CD4-positive, alpha-beta T cell treated with Interleukin-2 at 100 ng/mL for 4 hours (primary cell): ENCODE measurements at places on chromosomes 16 and 17.

GRCh38 chr16:11253009-11253994 is 2.7 kb downstream of the SOCS1 start:
- peak; percentile 66 for DNase-seq

GRCh38 chr16:87931504-87931903 is 4.8 kb downstream of the CA5A start:
- DNase-seq, result no peak

GRCh38 chr17:61451538-61452300 is 503 bp upstream of the TBX4 start:
- no peak for DNase-seq

GRCh38 chr16:67213197-67214019 is 13.5 kb upstream of the TMEM208 start:
- no peak for DNase-seq

- no peak for DNase-seq
Measured at GRCh38 chr16:49050607-49051006, 231.0 kb downstream of the CBLN1 start.

DNA sequence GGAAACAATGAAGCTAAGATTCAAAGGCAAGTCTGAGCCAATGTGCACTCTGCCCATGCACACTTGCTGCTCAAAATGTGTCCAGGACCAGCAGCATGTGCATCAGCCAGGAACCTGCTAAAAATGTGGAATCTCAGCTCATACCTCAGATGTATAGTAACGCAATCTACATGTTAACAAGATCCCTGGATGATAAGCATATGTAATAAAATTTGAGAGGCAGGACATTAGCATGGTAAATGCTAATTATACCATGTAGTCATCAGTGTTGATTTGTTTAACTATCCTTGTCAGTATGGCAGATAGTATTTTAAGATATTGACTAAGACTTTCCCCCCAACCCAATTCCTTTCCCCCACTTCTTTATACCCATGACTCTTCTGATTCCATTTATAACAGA is 379.6 kb downstream of the TOX3 start:
- DNase-seq, result no peak

DNA sequence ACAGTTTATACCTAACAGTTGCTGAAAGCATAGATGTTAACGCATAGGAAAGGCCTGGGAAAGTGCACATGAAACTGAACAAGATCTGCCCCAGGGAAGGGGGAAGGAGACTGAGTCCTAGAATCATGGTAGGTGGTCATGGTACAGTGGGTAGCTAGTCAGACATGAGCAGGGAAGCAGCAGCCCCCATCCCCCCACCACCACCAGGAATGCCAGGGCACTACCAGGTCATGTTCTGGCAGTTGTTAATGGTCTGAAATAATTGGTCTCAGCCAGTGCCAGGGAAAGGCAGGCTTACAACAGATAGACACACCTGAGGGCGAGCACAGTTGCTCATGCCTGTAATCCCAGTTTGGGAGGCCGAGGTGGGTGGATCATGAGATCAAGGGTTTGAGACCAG is 185.2 kb downstream of the CPPED1 start:
- DNase-seq, result no peak

GRCh38 chr16:89708481-89708931 is 7.0 kb upstream of the SPATA2L start:
- DNase-seq, result no peak

DNA sequence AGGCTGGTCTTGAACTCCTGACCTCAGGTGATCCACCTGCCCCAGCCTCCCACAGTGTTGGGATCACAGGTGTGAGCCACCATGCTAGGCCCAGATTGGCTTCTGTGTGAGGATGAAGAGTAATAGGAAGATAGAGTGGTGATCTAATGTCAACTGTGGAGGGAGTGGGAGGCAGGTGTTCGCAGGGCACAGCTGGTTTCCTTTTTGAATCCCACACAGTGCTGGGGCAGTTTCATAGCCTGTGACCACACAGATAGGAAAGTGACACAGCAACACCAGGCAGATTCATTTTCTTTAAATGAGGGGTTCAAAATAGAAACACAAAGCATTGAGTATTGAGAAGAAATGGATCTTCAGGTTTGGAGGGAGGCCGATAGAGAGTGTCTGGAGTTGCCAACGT is 540.3 kb downstream of the WWOX start:
- no peak for DNase-seq

- DNase-seq, result no peak
Measured at GRCh38 chr16:12503191-12503590, 300.5 kb downstream of the CPPED1 start.

DNA sequence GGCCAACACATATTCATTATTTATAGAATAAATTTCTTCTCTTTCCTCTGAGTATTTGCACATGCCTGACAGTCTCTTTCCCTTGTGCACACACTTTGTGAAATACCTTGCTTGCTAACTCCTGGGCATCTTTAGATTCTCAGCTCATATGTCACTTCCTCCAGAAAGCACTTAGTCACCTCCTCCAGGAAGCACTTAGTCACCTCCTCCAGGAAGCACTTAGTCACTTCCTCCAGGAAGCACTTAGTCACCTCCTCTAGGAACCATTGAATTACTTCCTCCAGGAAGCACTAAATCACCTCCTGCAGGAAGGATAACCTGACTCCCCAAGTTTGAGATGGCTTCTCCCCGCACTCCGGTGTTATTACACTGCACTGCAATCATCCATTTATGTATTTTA is 462.5 kb upstream of the EEF2KMT start:
- no peak for DNase-seq

DNA sequence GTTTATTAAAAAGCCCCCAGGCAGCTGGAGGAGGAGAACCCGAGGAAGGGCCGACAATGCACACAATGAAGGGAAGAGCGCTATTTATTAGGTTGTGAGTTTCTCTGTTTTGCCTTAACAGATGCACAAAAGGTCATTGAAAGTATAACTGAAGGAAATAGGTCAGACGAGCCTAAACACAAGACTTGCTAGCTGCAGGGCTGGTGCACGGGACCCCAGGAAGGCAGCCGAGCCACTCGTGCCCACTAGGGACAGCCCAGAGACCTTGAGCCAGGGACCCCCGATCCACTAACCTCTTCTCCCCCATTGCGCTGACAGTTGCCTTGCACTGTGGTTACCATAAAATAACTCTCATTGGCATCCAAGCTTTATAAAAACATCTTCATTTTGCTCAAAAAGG is 11.3 kb downstream of the LITAFD start:
- no peak for DNase-seq

GRCh38 chr16:69410219-69410990 is 14.0 kb upstream of the CYB5B start:
- DNase-seq, result no peak

GRCh38 chr16:66714654-66715307 is 18.2 kb upstream of the CMTM4 start:
- DNase-seq, result no peak

DNA sequence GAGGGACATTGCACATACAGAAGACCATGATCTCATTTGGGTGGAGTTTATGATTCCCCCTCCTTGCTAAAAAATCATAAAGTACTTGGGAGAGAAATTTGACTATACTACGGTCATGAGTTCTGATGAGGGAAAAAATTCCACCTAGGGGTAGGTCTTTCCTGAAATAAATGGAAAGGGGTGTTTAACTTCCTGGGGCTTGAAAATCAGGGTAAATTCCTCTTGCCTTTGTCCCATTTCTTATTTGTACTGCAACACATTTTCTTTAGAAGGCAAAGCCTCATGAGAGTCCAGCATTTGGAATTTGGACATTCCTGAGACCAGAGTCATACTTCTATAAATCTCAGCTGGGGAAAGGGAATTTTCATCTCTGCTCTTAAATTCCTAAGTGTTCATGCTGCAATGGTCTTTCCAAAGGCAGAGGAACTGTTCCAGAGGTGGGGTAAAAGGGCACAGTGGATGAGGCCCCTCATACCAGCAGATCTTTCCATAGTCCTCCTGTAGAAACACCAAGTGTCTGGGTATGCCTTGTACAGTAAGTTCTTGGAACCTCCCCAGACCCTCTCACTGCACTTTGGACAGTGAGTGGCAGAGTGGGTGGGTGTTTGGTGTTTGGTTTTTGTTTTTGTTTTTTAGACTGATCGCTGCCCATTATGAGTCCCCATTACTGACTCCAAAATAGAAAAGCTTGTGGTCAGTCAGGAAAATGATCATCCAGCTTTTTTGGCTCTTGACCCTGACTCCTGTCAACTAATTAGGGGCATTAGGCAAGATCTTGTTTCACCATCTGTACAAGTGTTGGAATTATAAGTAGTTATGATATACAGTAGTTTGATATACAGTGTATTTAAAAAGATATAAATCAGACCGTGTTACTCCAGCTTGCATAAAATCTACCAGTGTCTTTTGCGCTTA is 6.0 kb downstream of the LYRM1 start:
- DNase-seq, result no peak

DNA sequence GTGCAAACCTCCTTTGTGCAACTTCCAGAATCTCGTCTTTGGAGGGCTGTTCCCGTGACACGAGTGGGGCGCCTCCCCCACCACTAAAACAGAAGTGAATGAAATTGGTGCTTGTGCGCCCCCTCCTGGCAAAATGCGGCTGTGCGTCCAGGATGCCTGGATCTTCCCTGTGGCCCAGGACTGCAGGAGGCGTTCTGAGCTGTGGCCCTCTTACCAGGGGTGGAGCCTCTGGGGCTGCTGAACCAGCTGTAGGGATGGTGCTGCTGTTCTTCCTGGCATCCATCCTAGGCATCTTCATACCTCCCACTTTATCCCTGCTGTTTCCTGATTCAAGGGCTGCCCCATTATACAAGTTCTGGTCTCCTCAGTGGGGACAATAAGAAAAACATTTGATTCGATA is 18.5 kb upstream of the NAGLU start:
- DNase-seq, result peak; percentile 80
